ENCODE measurements at places on chromosomes 3 and 15. TPM values are rescaled to one million over a fixed set of nuclear protein-coding genes. Genes with fewer than 3 reads are reported as not detected.

The SH2D7 gene
- not detected for total RNA-seq

The SLCO2A1 gene
- total RNA-seq = not detected

- no peaks in the 10 kb centered on the region for H3K4me1 ChIP-seq
- no peaks in the 10 kb centered on the region for H3K36me3 ChIP-seq
- no peak overlapping the region for H3K27ac ChIP-seq
- no peak overlapping the region for H3K4me3 ChIP-seq
- DNase-seq = no peak
These were observed 224.6 kb downstream of the GREM1 start for GRCh38 chr15:32942401-32942841.

- no peak for DNase-seq
- H3K4me3 ChIP-seq = no peak overlapping the region
- H3K27me3 ChIP-seq = no peaks in the 10 kb centered on the region
- H3K27ac ChIP-seq = no peak overlapping the region
These were observed 91.4 kb downstream of the WWTR1 start for GRCh38 chr3:149566292-149566975.

The ZSCAN29 gene
- total RNA-seq = 98.2 TPM

The PPM1M gene
- 35.4 TPM for total RNA-seq

- peaks cover 14% of the 10 kb centered on the region for H3K4me1 ChIP-seq
- no peaks in the 10 kb centered on the region for H3K27me3 ChIP-seq
- no peak overlapping the region for H3K27ac ChIP-seq
These were observed 117.5 kb downstream of the PDCD6IP start for GRCh38 chr3:33915796-33916546.

All from Karpas-422 (cell line).